RWPE2 (cell line): ENCODE measurements at places on chromosomes 3 and 15.
A peak's percentile ranks its signal among the peaks of the same experiment; 100 is the strongest.

- no peak for DNase-seq
Observed at GRCh38 chr3:17055374-17056276, 170.9 kb downstream of the PLCL2 start.

- DNase-seq, result no peak
Observed at GRCh38 chr15:77495838-77496596, 75.3 kb downstream of the HMG20A start.

- DNase-seq, result peak; percentile 57
Observed at GRCh38 chr15:29103824-29104565, 165.6 kb downstream of the NSMCE3 start.

DNA sequence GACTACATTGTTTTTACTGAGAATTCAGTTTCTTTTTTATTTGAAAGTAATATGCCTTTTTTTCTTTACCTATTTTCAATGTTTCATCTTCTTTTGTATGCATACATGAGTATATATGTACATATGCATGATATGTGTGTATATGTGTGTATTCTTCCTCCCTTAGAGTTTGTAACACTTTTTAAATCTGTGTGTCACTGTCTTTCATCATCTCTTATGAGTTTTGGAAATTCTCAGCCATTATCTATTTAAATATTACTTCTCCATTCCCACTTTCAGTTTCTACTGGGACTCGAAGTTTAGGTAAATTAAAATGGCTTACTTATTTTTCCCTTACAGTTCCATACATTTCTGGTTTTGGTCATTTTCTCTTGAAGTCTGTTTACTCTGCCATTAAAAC lies 754.1 kb downstream of the GRM7 start:
- no peak for DNase-seq

GRCh38 chr3:49005303-49005680 lies 1.9 kb upstream of the WDR6 start:
- no peak for DNase-seq

DNA sequence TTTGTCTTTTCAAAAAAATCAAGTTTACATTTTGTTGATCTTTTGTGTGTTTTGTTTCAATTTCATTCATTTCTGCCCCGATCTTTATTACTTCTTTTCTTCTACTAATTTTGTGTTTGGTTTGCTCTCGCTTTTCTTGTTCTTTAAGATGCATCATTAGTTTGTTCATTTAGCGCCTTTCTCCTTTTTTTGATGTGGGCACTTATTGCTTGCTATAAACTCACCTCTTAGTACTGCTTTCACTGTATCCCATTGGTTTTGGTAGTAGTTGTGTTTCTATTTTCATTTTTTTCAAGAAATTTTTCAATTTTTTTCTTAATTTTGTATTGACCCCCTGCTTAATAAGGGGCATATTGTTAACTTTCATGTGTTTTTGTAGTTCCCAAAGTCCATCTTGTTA lies 34.4 kb downstream of the PRKCI start:
- DNase-seq, result no peak

DNA sequence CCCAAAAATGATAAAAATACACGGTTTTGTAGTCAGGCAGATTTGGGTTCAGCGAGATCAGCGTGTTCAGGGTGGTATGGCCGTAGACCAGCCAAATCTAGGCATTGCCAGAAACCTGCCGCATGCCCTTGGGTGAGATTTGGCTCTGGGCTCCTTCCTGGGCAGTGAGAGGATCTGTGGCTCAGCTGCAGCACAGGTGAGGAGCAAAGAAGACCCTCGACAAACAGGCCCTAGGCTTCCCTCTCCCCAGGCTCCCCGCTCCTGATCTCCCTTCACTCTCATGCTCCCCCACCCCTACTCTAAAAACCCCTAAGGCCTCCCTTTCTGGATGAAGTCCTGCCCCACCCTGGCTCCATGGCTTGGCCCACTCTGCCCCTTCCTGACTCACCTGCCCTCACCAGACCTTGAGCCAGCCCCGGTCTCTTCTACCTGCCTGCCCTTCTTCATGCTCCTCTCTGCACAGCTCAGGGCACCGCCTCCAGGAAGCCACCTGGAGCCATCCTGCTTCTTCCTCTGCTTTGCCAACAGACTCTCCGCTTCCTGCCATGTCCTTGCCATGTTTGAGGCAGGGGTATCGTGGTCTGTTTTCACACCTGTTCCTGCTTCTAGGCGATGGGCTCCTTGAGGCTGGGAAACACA lies 88.1 kb downstream of the CORO2B start:
- peak; percentile 65 for DNase-seq

- DNase-seq, result peak; percentile 97
Observed at GRCh38 chr3:160449636-160450598, at the start of gene TRIM59. Gene TRIM59 (minus strand): TSS chr3:160449786. CDS start chr3:160439183, 10,603 bp downstream.

- DNase-seq, result no peak
Observed at GRCh38 chr3:46464326-46465195, at the start of gene LTF. Gene LTF (minus strand): TSS chr3:46464905. CDS start chr3:46464867, 38 bp downstream.

DNA sequence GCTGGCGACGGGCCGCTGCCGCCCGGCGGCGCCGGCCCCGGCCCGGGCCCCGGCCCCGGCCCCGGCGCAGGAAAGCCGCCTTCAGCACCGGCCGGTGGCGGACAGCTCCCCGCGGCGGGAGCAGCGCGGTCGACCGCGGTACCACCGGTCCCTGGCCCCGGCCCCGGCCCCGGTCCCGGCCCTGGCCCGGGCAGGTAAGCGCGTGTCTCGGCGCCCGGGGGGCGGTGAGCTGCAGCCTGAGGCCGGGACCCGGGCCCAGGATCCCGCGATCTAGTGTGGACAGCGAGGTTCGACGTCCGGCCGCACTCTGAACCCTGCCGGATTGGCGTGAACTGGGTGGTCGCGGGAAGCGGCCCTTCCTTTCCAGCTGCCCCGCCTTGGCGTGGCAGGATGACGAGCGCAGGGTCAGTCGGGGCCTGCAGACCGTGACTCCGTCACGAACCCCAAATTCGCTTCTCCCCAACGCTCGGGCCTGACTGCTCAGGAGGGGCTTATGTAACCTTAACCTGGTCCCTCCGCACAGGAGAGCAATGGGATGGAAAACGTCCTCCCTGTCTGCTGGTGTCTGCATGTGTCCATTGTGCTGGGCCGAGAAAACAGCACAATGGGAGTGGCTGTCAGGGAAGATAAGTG lies 472 bp downstream of the BSN start:
- no peak for DNase-seq

- no peak for DNase-seq
Observed at GRCh38 chr15:85024509-85025336, 43.1 kb downstream of the PDE8A start.

DNA sequence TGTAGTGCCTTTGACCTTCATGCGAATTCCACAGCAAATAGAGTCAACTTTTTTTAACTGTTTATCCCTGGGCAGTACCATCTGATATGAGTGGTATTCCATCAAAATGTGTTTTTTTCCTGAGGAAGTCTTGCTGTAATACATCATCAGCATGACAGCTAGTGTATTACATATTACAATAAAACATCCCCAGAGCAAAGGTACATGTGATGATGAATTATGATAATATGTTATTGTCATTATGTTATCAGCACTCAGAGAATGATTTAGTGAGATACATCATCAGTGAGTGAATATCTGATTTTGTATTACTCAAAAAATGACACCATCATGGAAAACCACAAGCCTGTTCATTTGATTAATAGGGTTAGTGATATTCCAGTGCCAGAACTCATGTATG lies 69.7 kb upstream of the ARL6 start:
- DNase-seq, result no peak

GRCh38 chr15:73972984-73973682 lies 19.0 kb downstream of the STOML1 start:
- DNase-seq, result no peak

DNA sequence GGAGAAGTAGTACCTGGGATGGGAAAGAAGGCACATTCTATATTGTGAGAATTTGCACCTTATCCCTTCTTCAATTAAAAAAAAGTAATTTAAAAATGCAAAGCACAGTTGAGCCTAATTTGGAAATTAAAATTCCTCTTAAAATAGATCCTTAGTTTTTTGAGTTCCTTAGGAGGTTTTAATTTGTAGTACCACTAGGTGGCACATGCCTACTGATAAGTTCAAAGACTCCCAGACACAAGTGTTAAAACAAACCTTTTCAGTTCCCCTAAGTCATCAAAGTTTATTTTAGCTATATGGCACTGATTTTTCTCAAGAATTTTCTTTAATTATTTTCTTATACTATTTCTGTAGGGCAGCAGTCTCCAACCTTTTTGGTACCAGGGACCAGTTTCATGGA lies 127.6 kb upstream of the AZI2 start:
- no peak for DNase-seq

DNA sequence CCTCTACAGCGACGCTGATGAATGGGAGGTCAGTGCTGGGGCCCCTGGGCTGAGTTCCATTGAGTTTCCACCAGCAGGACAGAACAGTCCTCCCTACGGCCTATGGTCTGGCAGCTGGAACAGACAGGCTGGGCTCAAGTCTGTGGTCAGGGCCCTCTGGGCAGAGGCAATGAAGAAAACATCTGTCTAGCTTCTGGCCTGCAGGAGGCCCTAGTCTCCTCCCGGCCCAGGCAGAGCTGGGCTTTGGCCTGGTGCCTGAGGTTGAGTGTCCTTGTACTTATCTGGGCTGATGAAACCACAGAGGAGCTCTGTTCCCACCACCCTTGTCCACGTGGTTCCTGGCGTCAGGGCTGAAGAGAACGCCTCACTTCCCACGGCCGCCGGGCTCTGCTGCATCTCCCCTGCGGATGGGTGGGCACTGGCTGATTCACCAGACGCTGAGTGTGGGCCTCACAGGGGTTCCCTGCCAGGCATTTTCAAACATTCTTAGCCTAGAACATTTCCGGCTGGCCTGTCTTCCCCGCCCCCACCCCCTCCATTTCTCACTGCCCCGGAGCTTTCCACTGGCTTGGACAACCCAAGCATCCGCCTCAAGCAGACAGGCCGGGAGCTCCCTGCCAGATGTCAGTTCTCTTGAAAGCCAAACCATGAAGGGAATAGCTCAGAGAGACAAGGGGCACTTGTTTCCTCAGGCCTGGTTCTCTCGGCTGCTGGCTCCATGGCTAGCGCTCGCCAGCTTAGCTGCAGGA lies 20.3 kb downstream of the PPCDC start:
- peak; percentile 71 for DNase-seq

DNA sequence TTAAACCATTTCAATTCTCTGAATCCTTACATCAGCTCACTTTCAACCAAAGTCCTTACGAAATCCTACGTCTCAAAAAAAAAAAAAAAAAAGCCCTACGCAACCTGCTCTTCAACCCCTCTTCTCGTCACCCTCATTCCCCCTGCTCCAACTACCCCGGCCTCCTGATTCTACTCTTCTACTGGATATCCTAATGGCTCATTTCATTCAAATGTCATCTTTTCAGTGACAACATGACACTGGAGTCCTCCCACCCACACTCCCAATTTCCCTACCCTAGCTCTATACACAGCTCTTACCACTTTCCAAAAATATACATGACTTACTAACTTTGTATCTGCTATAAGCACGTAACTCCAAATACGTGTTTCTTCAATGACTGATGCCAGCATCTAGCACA lies 11.5 kb downstream of the UBP1 start:
- DNase-seq, result no peak

- DNase-seq, result no peak
Observed at GRCh38 chr15:72021604-72022003, 96.3 kb downstream of the MYO9A start.

GRCh38 chr3:45035441-45036301 lies 9.6 kb downstream of the CLEC3B start:
- no peak for DNase-seq

DNA sequence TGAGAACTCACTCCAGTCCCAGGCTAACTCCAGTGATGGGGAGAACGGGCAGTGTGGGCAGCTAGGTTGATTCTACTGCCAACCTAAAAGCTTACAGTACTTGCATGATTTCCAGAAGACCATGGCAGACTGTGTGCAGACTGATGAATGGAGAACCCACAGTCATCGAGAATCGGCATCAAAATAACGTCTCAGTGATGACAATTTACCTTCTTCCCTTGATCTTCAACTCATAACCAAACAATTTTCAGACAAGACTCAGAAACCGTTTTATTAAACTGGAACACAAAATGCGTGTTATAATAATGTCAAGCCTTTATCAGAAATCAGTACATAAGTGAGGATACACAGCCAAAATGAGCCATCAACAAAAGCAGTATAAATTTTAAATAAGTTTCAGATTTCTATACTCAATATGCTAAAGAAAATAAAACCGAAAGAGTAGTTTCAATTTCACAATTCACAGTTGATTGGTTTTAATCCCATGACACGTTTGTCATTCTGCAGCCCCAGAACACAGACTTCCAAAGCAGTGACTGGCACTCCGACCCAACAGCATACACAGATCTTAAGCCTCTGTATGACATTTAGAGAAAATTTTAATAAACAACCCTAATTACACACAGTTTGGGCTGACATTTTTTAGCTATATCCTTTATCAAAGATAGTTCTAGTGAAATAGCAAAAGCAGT lies 54.5 kb downstream of the ZMAT3 start:
- no peak for DNase-seq

GRCh38 chr15:52674831-52675230 lies 4.4 kb downstream of the ATOSA start:
- no peak for DNase-seq

GRCh38 chr15:90988296-90988695 lies 6.0 kb downstream of the PRC1 start:
- DNase-seq, result no peak

- DNase-seq, result no peak
Observed at GRCh38 chr3:65581313-65581712, 457.4 kb downstream of the MAGI1 start.

- no peak for DNase-seq
Observed at GRCh38 chr15:62153228-62153627, 11.9 kb downstream of the C2CD4B start.

DNA sequence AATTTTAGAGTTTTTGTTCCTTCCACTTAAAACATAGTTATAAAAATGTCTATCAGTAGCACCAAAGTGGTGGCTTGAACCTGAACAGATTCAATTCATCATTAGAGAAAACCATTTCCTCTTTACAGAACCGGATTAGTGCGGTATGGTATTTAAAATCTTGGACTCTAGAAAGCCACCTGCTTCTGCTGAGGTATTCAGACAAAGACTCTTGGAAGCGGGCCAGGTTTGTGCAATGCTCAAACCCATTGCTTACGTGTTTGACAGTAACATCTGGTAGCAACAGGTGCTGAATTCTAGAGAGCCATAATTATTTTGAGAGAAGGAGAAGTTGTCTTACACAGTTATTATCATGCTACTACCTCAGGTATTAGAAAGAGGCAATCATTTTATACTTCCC lies 290.5 kb downstream of the NAALADL2 start:
- DNase-seq, result peak; percentile 84

DNA sequence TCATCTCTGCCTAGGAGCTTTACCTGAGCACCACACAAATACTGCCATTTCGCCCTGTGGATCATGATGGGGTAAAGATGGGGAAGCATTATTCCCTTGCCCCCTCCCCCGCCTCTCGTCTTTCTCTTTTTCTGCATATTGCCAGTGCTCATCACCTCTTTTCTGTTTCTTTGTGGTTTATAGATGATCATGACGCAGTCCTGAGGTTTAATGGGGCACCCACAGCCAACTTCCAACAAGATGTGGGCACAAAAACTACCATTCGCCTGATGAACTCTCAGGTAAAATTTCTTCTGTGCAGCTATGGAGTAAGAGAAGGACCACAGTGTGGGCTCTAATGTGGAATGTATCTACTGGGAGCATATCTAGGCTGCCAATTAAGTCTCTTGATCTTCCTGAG lies 88.2 kb downstream of the RPL39L start:
- DNase-seq, result no peak
